ENCODE measurements at places on chromosomes 12 and 14.

- no peak for DNase-seq
Observed at GRCh38 chr14:93062890-93063289, 52.8 kb downstream of the ITPK1 start.

- peak; percentile 15 for DNase-seq
Observed at GRCh38 chr12:68236421-68237059, 10.9 kb upstream of the IL26 start.

DNA sequence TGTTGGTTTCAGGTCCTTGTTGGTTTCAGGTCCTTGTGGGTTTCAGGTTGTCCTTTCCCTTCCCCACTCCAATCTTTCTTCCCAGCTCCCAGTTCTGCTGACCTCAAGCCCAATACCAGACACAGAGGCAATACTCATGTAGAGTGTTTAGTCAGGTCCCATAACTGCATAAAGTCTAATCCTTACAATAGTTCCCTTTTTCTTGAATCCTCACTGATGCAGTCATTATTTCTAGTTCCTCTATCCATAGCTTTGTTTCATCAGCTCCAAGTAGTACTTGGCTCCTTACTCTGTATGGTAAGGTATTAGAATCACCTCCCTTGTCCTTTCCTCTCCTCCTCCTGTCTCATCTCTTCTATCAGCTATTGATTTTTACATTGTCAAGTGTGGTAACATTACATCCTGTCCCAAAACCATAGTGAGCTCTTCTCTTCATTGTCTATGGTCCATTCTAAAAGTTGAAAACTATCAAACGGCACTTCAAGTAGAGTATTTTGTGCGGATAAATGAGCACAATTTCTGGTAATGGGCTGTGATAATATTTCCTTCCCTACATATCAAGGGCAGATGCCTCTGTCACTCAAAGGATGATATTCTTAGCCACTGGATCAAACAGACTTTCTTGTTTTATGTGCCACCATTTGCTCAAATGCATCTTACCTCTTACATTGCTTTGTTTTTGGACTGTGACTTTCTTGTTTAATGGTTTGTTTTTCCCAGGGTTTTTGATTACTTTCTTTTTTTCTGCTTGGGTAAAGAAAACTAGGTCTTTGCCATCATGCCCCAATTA is 57.2 kb upstream of the JDP2 start:
- no peak for DNase-seq

DNA sequence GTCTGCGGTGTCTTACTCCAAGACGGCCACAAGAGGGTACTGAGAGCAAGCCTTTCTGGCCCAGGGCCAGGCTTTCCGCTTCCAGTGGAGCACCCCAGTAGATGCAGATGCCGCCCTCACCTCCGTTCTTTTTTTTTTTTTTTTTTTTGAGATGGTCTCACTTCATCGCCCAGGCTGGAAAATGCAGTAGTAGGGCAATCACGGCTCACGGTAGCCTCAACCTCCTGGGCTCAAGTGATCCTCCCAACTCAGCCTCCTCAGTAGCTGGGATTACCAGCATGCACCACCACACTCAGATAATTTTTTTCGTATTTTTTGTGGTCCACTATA is 5.6 kb upstream of the LBHD2 start:
- peak; percentile 67 for DNase-seq

- DNase-seq, result no peak
Observed at GRCh38 chr12:90572778-90573177, 382.2 kb downstream of the CCER1 start.

GRCh38 chr12:122788387-122788786 is 14.0 kb downstream of the CCDC62 start:
- DNase-seq, result no peak

GRCh38 chr12:21638054-21638891 is 19.4 kb downstream of the LDHB start:
- no peak for DNase-seq

DNA sequence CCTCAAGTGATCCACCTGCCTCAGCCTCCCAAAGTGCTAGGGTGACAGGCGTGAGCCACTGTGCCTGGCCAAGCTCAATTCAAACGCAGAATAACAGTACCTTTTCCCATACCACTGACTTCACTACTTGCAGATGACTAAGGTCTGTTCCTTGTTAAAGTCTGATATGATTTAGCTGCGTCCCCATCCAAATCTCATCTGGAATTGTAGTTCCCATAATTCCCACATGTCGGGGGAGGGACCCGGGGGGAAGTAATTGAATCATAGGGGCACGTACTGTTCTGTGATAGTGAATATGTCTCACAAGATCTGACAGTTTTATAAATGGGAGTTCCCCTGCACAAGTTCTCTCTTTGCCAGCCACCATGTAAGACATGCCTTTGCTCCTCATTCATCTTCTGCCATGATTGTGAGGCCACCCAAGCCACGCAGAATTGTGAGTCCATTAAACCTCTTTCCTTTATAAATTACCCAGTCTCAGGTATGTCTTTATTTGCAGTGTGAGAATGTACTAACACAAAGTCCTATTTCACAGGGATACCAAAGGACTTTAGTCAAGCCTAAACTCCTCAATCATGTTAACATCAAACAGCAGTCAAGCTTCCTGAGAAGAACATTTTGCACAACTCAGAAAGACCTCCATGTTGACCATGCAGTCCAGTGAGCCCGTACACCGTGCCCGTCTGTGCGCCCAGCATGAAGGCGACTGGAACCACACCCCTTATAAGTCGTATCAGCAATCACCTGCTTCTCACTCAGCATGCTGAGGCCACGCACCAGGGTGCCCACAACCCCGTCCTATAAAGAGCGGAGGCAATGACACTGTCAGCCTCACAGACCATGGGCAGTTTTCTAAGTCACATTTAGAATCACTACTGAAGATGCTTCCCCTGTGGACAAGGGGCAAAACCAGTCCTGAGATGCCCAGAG is 36.9 kb downstream of the FOXN3 start:
- DNase-seq, result no peak

- no peak for DNase-seq
Observed at GRCh38 chr14:64709126-64709525, 4.9 kb downstream of the PLEKHG3 start.

- DNase-seq, result no peak
Observed at GRCh38 chr14:54866588-54866987, 36.0 kb downstream of the GCH1 start.

DNA sequence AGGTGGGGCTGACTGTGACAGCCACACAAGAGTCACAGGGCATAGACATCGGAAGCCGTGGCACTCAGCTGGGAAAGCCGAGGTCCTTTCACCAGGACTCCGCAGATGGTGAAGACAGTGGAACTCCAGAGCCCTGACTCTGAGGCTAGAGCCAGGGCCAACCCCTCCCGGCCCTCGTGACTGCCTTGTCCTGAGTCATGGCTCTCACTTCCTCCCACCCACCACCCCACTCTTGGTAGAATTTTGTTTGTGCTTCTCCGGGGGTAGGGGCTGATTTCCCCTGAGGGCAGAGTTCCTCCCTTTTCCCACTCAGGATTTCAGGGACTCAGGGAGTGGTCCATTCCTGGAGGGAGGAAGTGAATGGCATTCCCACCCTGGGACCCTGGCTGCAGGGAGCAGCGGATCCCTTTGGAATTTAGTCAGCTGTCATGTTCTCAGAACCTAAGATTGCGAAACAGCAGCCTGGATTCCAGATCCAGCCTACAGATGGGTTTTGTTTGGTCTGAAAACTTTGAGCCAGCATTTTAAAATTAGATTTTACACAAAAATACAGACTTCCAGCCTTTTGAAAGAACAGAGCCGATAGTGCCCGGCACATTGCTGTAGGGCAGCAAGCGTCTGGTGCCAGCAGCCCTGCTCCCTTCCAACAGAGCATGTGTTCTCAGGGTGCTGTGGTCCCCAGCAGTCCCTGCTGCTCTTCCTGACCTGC is 50.7 kb downstream of the TPCN1 start:
- DNase-seq, result no peak

GRCh38 chr12:107884769-107885694 is 110.5 kb downstream of the ASCL4 start:
- peak; percentile 19 for DNase-seq

GRCh38 chr14:46464341-46464740 is 187.2 kb downstream of the RPL10L start:
- DNase-seq, result no peak

- DNase-seq, result no peak
Observed at GRCh38 chr12:17301544-17301943, 695.6 kb upstream of the LMO3 start.

GRCh38 chr14:53494587-53494986 is 341.5 kb upstream of the DDHD1 start:
- DNase-seq, result no peak

- no peak for DNase-seq
Observed at GRCh38 chr14:49991491-49991890, 98.6 kb downstream of the ARF6 start.

DNA sequence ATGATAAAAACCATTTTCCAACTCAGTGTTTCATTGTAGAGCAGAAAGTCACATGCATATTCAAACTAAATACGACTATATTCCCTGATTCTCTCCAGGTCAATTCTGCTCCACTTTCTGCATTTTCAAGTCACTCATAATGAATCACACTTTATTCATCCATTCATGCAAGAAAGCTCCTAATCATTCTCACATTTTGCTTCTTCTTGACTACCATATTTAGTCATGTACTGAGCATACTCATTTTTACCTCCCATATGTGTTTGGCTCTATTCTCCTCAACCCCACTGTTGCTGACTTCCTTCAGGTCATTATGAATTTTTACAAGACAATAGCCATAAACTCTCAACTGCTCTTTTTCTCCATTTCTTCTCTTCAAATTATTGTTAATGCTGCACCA is 43.4 kb upstream of the PIK3C2G start:
- no peak for DNase-seq

GRCh38 chr12:115402443-115403180 is 718.6 kb upstream of the TBX3 start:
- no peak for DNase-seq

DNA sequence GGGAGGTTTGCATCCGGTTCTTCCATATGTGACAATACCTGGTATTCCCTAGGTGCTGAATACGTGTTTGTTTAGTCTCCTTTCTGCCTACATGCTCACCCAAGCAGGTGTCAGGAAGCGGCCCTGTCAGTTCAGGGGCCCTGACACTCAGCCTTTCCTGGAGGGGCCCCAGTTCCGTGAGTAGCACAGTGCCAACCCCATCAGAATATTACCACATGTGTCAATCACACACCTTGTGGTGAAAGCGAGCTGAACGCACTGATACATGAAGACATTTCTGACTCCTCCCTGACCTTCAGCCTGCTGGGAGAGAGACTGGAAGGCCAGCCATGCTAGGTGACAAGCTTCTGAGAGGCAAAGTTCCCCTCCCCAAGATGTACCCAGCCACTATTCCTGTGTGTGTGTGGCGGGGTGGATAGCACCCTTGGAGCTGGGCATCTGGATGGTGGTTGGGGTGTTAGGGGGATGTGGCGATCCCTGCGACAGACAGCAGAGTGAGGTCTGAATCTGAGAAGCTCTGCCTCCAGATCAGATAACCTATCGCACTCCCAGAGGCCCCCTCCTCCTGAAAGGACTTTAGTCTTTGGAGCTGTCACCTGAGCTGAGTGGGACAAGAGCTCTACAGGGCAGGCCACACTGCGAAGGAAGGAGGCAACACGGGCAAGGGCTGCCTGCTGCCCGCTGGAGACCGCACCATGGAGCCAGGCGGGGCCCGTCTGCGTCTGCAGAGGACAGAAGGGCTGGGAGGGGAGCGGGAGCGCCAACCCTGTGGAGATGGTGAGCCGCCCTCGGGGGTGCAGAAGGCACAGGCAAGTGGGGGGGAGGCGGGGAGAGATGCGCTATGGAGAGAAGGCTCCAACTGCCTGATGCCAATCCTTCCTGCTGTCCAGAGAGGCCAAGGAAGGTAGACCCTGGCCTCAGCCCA is at the start of gene SOAT2:
Gene SOAT2, plus strand, starts transcription at position 604 of the 925 bp plus-strand sequence. Its CDS starts 92 bp downstream, at position 696.
- peak; percentile 40 for DNase-seq

- DNase-seq, result no peak
Observed at GRCh38 chr12:76259660-76260389, 88.4 kb downstream of the BBS10 start.

DNA sequence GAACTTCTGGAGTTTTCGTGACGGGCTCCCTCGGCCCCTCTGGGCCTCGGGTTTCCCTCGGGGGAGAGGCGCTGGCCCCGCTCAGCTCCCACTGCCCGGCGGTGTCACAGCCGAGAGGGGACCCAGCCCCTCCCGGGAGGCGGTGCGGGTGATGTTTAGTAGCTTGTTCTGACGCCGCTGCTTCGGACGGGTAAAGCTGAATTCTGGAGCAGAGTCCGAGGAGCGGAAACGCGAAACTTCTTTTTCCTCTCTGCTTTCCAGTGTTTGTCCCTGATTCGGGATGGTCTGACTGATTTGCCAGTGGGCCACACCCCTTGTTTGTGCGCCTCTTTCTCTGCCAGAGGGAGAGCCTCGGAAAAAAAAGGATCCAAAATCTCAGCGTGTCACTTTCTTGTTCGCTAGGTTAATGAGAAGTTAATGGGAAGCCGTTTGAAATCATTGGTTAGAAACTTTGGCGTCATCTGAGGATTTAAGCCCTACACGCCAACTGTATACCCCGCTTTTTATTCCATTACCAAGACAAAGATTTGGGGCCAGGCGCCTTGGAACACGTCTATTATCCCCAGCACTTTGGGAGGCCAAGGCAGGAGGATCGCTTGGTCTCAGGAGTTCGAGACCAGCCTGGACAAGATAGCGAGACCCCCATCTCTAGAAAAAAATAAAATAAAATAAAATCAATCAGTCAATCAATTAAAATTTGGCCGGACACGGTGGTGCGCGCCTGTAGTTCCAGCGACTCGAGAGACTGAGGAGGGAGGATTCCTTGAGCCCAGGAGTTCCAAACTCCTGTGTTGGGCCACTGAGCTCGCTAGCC is 756 bp downstream of the TULP3 start:
- no peak for DNase-seq

GRCh38 chr12:102992297-102992696 is 34.8 kb downstream of the ASCL1 start:
- no peak for DNase-seq

DNA sequence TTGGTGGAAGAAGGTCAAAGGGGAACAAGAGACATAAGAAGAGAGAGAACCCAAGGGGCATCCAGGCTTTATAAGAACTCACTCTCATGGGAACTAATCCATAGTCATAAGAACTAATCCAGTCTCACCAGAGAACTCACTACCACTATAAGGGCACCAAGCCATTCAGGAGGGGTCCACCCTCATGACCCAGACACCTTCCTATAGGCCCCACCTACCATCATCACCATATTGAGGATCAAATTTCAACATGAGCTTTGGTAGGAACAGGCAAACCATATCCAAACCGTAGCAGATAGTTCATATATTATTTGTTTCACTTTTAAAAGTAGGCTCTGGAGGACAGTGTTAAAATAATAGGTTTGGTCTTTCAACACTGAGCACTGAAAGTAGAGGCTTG is 350.1 kb downstream of the TMTC2 start:
- DNase-seq, result no peak

GRCh38 chr14:54698966-54699530 is 132.1 kb downstream of the SAMD4A start:
- no peak for DNase-seq

- no peak for DNase-seq
Observed at GRCh38 chr12:56589783-56590182, 40.3 kb downstream of the BAZ2A start.

DNA sequence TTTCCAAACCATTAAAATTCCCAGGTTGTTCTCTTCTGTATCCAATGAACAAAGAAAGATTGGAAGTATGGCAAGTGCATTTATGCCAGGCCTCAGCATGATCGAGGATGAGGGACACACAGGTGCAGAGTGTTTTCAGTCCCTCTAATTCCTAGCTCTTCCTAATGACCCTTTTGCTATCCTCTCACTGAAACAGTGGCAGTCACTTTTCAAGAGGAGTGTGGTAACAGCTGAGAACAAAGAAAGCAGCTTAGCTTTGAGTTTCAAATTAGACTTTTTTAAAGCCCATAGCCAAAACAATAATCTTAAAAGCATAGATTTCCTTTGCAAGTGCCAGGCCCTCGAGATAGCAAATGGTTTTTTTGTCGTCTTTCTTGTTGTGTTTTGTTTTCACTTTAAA is 110.8 kb downstream of the KCNH5 start:
- DNase-seq, result no peak

Measured in effector memory CD8-positive, alpha-beta T cell (primary cell).